ENCODE measurements at places on chromosomes 11 and 22.

DNA sequence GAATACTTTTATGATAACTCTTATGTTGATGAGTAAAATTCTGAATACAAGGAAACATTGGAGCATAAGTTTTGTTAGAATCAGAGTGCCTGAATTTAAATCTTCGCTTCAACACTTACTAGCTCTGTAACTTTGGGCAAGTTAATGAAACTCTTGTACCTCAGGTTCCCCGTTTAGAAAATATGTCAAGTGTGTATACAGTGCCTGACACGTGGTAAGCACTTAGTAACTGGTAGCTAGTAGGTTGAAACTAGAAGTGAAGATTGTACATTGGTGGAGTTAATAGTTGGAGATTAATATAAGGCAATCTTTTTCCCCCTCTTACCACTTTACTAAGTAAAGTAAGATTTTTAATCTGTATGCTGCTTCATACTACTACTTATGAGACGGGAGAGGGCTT, 24.8 kb upstream of the NAT10 start:
- DNase-seq, result no peak

- no peak for DNase-seq
These were observed 18.0 kb upstream of the POLA2 start for GRCh38 chr11:65243797-65244196.

GRCh38 chr11:123195188-123196059, at the start of gene CLMP:
Gene CLMP (minus strand): TSS chr11:123195248. CDS start chr11:123194940, 308 bp downstream.
- DNase-seq, result no peak

DNA sequence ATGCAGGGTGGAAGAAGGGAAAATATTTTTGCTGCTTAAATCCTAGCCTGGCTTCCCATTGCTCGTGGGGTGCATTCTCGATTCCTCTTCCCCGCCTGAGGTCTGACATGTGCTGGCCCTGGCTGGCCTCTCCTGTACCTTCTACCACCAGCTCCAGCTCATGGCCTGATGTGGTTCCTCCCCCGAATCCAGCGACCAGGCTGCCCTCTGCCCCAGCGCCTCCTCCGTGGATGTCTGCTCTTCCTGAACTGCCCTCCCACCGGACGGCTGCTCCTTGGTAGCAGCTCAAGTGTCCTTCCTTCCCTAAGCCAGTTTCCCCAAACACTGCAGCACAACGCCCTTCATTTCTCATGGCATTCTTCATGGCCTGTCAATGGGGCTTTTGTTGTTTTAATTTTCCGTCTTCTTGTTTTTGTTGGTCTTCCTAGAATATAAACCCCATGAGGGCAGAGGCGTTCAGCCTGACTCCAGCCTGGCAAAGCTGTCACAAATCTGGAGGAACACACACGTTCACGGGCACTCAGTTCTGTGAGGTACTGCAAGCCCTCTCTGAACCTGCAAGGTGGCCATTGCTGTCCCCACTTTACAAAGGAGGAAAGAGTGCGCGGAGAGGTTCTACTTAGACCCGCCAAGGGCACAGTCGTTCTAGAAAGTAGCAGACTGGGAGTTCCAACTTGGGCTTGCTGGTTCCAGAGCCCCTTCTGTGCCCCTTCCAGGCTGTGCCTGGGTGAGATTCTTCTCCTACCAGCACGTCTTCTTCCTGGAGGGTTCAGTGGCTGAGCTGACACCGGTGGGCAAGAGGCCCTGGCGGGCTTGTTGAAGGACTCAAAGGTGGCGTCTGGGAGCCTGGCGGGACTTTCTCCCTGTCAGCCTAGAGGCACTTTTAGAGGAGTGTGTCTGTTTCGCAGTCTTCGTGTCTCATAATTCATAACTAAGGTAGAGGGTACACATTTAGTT, 953 bp upstream of the LRP5 start:
- DNase-seq, result no peak

DNA sequence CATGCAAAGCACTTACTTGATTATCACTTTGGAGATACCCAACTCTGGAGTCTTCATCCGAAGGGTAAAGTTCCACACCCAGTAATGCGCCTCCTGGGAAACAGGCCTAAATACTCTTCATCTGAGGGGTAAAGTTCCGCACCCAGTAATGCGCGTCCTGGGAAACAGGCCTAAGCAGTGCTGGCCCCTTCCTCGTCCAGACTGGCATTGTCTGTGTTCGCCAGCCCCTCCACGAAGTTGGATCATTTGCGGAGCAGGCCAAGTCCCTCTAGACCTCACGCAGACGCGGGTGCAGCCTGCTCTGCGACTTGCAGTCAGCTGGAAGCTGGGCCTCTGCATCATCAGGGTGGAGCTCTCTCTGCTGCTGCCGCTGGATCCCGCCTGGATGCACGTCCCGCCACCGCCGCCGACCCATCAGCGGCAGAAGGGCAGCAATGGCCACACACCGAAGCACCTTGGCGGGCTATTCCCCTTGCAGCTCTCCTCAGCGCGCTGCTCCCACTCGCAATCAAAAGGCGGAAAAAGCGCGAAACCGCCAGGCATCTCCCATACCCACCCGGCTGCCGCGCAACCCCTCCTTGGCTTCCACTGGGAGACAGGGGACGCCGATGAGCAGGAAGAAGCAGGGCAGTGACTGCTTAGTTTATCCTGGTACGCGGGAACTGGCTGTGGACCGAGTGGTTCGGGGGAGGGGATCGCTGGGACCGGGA, 34.1 kb upstream of the GLYATL1 start:
- DNase-seq, result peak; percentile 60

DNA sequence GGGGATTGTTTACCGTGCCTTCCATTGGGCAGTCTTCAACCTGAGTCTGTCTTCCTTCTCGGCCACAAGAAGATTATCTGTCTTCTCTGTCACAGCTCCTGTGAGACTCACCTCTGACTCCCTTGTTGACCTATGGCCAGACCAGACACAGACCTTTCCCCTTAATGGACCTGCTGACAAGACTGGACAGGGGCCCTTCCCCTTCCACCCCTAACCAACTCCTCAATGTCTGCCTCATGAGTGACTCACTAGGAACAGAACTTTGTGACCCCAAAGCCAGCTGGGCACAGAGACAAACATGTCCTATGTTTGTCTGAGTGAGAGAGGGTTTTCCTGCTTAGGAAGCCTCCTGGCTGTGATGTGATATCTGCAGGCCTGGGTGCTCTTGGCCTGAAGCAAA, 405.0 kb downstream of the BRD1 start:
- no peak for DNase-seq

GRCh38 chr22:25874327-25874726, 132.3 kb downstream of the MYO18B start:
- no peak for DNase-seq

- DNase-seq, result no peak
These were observed 1.0 kb downstream of the BLID start for GRCh38 chr11:122114976-122115375.

DNA sequence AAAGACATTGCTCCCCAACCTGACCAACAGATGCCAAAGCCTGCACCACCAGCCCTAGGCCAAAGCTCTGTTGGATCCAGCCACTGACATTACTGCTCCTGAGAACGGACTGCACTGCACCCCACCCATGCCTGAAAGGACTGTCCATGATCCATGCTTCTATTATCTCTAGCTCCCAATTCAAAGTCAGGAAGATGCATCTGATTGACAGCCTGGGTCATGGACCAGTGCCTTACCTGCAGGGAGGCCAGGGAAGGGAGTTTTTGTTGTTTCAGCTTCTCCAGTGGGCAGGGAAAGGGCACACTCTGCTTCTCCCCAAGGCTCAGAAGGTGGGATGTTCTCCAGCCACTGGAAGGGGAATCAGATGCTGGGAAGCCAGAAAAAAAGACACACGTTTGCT, 4.8 kb upstream of the PRDM11 start:
- DNase-seq, result no peak

Measured in COR-L47 (cell line).